ENCODE measurements at places on chromosomes 3 and 15.

GRCh38 chr3:197491923-197492664 is 63.7 kb downstream of the BDH1 start:
- DNase-seq: no peak

- DNase-seq: peak; percentile 76
Measured at GRCh38 chr3:113736548-113737089, 9.4 kb downstream of the NAA50 start.

GRCh38 chr3:192675958-192676649 is 51.2 kb downstream of the FGF12 start:
- no peak for DNase-seq

- DNase-seq: no peak
Measured at GRCh38 chr3:39927479-39927878, 118.1 kb downstream of the MYRIP start.

DNA sequence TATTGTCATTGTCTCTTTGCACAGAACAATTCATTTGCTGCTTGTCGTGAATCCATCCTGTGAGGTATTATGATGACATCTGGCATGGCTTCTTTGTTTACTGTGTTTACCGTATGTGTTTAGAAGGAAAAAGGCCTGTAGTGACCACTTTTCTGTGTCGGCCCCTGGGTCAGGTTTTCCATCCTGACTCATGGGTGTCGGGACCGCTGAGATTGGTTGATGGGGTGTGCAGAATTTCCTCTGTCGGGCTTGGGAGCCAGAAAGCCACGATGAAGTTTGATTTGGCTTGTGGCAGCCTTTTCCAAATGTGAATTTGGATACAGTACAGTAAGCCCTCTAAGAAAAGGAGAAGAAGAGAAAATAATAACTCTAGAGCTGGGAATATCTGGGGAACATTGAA is 113.5 kb downstream of the FNDC3B start:
- no peak for DNase-seq

GRCh38 chr3:13858768-13859520 is 20.9 kb downstream of the WNT7A start:
- no peak for DNase-seq

GRCh38 chr3:33315826-33316225 is 38.6 kb downstream of the FBXL2 start:
- no peak for DNase-seq

GRCh38 chr3:66665021-66665695 is 164.3 kb upstream of the LRIG1 start:
- no peak for DNase-seq

All from hematopoietic multipotent progenitor cell treated with erythropoietin and hydrocortisone succinate and interleukin-3 and kit ligand, for 8 days (in vitro differentiated cells).